ENCODE measurements at places on chromosomes 16 and 17.
A peak's percentile ranks its signal among the peaks of the same experiment; 100 is the strongest.

- DNase-seq, result peak; percentile 63
Observed at GRCh38 chr17:45311760-45312476, 4.9 kb downstream of the MAP3K14 start.

- DNase-seq, result no peak
Observed at GRCh38 chr16:89312194-89312593, 94.7 kb downstream of the ZNF778 start.

GRCh38 chr17:59520251-59520650 lies 45.2 kb upstream of the DHX40 start:
- DNase-seq, result peak; percentile 17

GRCh38 chr17:40075201-40075941 lies 12.6 kb downstream of the THRA start:
- peak; percentile 70 for DNase-seq

GRCh38 chr16:56298116-56298515 lies 106.8 kb downstream of the GNAO1 start:
- DNase-seq, result no peak

DNA sequence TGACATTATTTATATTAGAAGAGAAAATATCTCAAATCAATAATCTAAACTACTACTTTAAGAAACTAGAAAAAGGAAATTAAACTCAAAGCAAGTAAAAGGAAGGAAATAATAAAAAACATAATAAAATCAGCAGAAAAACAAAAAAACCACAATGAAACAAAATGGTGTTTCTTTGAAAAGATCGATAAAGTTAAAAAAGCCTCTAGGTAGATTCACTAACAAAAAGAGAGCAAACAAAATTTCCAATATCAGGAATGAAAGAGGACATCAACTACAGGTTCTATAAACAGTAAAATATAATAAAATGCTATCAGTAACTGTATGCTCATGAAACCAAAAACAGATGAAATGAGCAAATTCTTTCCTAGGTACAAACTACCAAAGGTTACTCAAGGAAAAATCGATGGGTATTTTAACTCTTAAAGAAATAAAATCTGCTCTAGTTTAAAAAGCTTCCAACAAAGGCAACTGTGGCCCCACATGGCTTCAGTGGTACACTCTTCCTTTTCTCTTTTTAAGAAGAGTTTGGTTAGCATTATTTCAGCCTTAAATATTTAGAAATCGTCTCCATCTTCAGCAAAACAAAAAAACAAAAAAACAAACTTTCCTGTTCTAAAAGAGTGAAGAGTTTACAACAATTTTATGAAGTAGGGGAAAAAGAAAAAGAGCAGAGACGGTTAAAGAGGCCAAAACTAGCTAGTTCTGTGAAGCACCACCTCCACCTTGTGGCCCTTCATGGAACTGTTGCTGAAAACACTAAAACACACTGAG lies 102.2 kb downstream of the TRIM37 start:
- DNase-seq, result peak; percentile 44

DNA sequence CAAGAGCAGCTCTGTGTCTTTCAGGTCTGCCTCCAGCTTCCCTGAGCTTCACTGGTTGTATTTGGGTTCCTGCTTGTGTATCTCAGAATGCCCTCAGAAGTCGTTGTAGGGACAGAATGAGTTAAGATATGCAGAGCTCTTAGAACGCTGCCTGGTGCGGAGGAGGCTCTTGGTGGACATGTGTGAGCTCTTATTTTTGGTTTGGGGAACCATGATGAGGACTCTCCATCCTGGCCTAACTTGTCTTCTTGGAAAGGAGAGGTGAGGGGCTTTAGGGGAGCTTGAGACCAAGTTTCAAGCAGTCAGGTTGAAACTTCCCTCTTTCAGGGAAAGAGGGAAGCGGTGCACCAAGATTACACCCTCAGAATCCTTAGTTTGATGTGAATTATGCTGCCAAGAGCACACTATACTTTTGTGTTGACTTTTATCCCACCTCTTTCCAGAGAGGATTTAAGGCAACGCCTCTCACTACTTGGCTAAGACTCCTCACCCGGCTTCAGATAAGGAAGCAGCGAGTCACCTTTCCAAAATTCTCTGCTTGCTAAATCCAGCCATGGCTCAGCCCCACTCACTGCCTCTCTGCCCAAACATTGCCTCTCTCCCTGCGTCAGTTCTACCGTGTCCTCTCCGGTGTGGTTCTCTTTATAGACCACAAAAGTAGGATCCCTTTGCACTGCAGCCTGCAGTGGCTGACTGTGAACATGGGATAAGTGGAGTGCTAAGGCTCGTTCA lies 12.7 kb downstream of the CDK5RAP3 start:
- no peak for DNase-seq

GRCh38 chr17:33889766-33890165 lies 365.3 kb upstream of the CCL2 start:
- no peak for DNase-seq

- DNase-seq, result no peak
Observed at GRCh38 chr17:9330611-9331271, 244.9 kb downstream of the STX8 start.

Measured in MV-4-11 (cell line).